ENCODE measurements at places on chromosomes 1 and 21. TPM values are rescaled to one million over a fixed set of nuclear protein-coding genes. Genes with fewer than 3 reads are reported as not detected.

OR14K1 gene
- not detected for total RNA-seq

SH2D5 gene
- 6.2 TPM for total RNA-seq

PTPN7 gene
- total RNA-seq: 1.6 TPM

ASTN1 gene
- 39.3 TPM for total RNA-seq

CD1D gene
- 0.21 TPM for total RNA-seq

FGR gene
- not detected for total RNA-seq

DNASE2B gene
- total RNA-seq: 0.38 TPM

NEXN gene
- 5.6 TPM for total RNA-seq

TFB2M gene
- total RNA-seq: 20.4 TPM

GJA8 gene
- not detected for total RNA-seq

OR10Z1 gene
- total RNA-seq: 0.14 TPM

PPFIA4 gene
- total RNA-seq: 30.7 TPM

TDRD5 gene
- total RNA-seq: 0.09 TPM

CYP4B1 gene
- total RNA-seq: 0.13 TPM

L1TD1 gene
- 2.4 TPM for total RNA-seq

GBP5 gene
- total RNA-seq: 1.8 TPM
